AG10803 (cell line): ENCODE measurements at places on chromosomes 6 and 20.
A peak's percentile ranks its signal among the peaks of the same experiment; 100 is the strongest.

DNA sequence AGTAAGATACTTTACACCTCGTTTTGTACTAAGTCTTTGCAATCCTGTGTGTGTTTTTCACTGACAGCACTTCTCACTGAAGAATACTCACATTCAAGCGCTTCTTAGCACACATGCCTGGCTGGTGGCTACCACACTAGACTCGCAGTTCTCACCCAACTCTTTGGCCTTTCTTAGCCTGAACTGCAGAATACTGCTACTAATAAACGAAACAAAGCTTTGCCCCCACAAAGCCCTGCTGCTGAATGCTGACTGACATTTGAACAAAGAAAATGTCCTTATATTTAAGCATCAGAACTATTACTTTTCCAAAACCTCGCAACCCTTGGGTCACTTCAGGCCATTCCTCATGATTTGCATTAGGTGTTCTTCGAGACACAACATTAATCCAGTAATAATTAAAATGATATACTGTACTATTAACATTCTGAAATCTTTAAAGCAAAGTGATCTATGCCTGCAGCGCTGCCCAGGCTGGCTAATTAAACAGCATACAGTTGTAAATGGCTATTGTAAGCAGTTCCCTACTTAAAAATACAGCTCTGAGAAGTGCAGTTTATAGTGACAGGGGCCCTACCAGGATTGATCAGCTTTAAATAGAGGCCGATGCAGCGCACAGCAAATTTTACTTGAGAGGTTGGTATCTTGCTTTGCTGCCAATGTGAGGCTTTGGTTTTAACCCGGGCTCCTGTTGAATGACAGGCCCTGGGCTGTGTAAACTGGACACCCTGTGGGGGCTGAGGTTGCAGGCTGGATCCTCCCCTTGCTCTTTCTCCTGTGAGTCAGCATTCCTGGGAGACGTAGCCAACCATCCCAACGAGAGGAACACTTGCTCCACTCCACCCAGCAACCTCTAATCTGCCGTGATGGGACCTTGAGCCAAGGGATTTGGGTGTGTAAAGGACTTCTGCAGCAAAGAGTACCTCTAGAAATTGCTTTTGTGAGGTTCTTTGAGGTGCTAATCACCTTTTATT lies 899.0 kb downstream of the TFAP2A start:
- DNase-seq, result peak; percentile 66

- no peak for DNase-seq
Observed at GRCh38 chr6:133701633-133702331, 187.1 kb upstream of the TCF21 start.

GRCh38 chr6:132693478-132693877 lies 20.4 kb downstream of the VNN1 start:
- no peak for DNase-seq

DNA sequence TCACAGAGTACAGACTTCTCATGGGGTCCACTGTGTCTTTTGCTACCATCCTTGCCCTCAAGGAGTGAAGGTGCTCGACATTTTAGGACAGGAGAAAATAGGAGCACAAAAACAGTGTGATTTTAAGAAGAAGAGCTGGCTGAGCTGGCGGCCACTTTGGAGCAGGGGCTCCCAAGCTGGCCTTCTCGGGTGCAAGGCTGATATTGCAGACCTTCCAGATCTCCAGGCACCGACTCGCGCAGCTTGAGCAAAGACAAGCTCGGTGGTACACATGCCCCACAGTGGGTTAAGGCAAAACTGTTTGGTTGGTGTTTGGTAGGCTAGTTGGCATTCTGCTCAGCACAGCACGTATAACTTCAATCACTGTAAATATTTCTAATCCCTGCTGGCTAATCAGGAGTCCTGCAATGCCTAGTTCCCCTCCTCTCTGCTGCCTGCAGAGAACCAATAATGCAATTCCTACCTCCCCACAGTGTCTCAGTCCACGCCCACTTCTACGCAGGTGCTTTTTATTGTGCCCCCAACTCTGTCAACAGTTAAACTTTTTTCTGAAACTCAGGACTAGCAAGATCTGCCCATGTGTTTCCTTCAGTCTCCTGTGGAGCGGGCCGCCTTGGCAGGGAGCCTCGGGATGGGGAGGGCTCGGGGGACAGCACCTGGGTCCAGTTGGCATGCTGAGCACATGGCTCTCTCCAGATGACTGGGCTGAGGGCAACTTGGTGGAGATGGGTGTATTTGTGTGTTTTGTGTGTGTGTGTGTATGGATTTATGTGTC lies 12.7 kb upstream of the SMOC2 start:
- DNase-seq, result no peak

- no peak for DNase-seq
Observed at GRCh38 chr6:43248101-43248500, 4.8 kb downstream of the TTBK1 start.
